ENCODE measurements at places on chromosomes 7 and 10.

DNA sequence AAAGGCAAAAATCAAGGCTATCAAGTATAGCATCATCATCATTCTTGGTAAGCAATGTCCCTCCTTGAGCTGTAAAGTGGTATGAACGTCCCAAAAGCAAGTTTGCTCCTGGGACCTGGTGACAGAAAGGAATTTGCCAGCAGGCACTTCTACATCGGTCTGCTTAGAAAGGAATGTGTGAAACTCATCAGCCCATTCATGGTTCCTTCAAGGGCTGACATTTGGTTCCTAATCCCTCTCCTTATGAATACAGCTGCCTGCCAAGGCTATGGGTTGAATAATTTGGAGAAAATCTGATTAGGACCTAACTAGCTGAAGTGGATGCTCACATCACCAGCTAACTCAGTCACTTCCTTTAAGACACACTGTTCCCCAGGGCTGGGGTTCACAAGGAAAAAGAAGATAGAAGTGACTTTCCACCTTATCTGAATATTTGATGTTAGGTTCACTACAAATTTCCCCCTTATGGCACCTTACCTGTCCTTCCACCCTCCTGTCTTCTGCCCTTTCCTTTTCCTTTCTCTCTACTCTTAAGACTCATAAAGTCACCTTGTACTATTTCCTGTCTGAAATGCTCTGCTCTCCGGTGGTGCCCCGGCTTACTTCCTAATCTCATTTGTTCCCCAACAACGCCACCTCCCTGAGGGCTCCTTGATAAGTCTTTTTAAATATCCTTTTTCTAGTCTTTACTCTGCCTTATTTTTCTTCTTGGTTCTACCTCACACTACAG, 187.1 kb downstream of the NPSR1 start:
- DNase-seq = no peak

GRCh38 chr7:106281127-106281526, 3.7 kb downstream of the NAMPT start:
- DNase-seq = no peak

GRCh38 chr7:70190281-70190680, 592.0 kb downstream of the AUTS2 start:
- peak; percentile 5 for DNase-seq

DNA sequence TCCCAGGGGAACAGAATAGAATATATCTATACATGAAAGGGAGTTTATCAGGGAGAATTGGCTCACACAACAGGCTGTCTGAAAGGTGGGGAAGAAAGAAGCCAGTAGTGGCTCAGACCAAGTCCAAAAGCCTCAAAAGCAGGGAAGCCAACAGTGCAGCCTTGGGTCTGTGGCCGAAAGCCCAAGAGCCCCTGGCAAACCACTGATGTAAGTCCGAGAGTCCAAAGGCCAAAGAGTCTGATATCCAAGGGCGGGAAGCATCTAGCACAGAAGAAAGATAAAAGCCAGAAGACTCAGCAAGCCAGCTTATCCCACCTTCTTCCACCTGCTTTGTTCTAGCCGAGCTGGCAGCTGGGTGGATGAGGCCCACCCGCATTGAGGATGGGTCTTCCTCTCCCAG, 172.5 kb downstream of the CCDC71L start:
- DNase-seq = no peak

DNA sequence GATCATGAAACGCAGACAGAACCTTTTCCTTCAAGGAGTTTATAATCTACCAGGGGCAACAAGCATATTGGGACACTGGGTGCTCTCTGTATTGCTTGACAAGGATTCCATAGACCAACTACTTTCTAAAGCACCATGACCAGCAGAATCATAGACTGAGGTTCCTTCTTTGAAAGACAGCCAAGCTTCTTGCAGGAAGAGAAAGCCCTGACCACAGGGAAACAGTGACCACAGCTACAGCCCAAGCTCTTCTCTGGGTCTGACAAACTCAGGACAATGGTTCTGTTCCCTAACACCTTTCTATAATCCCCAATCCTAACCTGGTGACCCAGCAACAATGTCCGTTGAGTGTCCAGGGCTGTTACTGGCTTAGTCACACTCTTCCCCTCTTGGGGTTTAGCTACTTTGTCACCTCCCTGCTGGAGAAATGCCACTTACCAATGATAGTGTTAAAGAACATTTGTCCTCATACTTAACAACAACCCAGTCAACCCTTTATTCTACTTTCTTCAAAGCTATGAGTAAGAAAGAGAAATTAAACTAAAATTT, 155.7 kb downstream of the JAZF1 start:
- peak; percentile 12 for DNase-seq

- DNase-seq = no peak
Observed at GRCh38 chr10:58275261-58275660, 6.3 kb downstream of the CISD1 start.

DNA sequence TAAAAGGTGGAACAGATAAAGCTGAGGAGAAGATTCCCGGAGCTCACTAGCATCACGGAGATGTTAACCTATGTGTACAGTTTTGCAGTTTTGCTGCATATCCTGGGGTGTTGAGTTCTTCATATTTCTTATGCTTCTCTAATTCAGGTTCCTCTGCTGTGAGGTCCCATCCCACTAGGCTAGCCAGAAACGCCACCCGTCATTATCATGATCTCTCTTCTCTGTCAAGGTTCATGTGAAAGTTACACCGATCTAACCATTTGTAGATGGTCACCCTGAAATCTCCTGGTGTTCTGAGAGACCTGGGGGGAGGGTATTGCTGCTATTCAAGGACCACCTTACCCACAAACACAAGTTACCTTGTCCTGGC, 136.3 kb downstream of the CCDC71L start:
- no peak for DNase-seq

- peak; percentile 10 for DNase-seq
Observed at GRCh38 chr7:585229-585711, 65.6 kb upstream of the PDGFA start.

DNA sequence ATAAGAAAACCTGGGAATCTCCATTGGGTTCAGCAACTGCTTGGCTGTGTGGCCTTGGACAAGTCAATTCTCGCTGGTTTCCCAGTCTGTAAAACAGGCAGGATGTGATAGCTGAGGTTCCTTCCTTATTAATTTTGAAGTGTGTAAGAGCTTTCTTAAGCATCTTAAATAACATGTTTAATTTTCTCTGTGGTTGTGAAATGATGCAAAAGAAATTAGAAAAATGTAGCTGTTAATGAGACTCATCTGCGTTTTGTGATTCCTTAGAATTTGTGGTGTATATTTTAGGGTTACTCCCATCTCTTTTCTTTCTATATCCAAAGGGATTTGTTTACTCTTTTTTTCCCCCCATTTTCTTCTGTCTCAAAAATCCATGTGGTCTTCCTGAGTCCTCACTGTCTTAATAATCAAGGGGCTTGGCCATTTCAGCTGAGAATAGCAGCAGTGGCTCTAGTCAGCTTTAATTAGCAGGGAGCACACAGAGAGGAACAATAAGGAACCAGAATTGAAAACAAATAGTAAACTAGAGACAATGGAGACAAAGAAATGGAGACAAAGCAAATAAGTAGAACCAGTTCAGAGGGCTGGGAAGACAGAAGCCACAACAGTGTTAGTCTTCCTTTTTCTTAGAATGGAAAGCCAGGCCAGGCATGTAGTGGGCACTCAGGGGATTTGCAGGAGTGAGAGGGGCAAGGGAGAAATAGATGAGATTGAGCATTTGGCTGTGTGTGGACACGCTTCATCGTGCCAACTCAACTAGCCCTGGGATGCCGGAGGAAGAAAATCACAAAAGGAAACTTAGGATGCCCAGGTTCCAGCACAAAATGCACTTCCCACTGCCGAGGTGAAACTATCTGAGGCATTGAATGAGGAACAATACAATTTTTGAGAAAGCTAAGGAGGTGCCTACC, 93.9 kb downstream of the CHN2 start:
- no peak for DNase-seq
